MV-4-11 (cell line): ENCODE measurements at places on chromosomes 2 and 18.

GRCh38 chr18:78716581-78716980 lies 263.0 kb upstream of the SALL3 start:
- DNase-seq: no peak

- no peak for DNase-seq
These were observed 124.2 kb upstream of the EPB41L5 start for GRCh38 chr2:119888680-119889079.

- DNase-seq: no peak
These were observed 15.1 kb downstream of the USP40 start for GRCh38 chr2:233551491-233551890.

GRCh38 chr2:232789082-232789481 lies 12.7 kb upstream of the KCNJ13 start:
- no peak for DNase-seq

- DNase-seq: no peak
These were observed 900.5 kb upstream of the CRIM1 start for GRCh38 chr2:35454966-35455638.

DNA sequence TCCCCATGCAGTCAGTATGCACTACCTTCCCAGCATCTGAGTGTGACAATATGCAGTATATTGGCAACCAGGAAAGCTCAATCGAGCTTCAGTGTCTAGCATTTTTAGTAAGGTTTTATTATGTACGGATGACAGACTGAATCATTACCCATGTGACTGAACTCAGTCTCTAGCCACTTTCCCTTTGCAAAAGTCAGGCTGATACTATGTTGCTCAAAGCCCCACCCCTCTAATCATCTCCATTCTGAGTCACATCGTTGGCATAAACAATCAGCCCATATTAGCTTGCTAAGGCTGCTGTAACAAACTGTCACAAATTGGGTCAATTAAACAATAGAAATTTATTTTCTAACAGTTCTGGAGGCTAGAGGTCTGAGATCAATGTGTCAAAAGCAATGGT lies 25.8 kb upstream of the SRD5A2 start:
- no peak for DNase-seq

DNA sequence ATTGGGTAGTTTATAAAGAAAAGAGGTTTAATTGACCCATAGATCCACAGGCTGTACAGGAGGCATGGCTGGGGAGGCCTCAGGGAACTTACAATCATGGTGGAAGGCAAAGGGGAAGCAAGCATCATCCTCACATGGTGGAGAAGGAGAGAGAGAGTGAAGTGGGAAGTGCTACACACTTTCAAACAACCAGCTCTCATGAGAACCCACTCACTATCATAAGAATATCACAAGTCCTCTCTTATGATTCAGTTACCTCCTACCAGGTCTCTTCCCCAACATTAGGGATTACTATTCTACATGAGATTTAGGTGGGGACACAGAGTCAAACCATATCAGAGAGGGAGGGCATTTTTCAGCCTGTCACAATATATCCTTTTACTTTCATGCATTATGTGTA lies 22.7 kb upstream of the DOCK10 start:
- no peak for DNase-seq

- no peak for DNase-seq
These were observed 921.0 kb upstream of the SLC39A10 start for GRCh38 chr2:194735837-194736542.

- peak; percentile 43 for DNase-seq
These were observed 3.7 kb downstream of the TNS1 start for GRCh38 chr2:217998926-217999594.

- no peak for DNase-seq
These were observed 114.7 kb downstream of the DNAH6 start for GRCh38 chr2:84631047-84631446.

GRCh38 chr18:67731851-67732250 lies 215.3 kb upstream of the DSEL start:
- DNase-seq: no peak

DNA sequence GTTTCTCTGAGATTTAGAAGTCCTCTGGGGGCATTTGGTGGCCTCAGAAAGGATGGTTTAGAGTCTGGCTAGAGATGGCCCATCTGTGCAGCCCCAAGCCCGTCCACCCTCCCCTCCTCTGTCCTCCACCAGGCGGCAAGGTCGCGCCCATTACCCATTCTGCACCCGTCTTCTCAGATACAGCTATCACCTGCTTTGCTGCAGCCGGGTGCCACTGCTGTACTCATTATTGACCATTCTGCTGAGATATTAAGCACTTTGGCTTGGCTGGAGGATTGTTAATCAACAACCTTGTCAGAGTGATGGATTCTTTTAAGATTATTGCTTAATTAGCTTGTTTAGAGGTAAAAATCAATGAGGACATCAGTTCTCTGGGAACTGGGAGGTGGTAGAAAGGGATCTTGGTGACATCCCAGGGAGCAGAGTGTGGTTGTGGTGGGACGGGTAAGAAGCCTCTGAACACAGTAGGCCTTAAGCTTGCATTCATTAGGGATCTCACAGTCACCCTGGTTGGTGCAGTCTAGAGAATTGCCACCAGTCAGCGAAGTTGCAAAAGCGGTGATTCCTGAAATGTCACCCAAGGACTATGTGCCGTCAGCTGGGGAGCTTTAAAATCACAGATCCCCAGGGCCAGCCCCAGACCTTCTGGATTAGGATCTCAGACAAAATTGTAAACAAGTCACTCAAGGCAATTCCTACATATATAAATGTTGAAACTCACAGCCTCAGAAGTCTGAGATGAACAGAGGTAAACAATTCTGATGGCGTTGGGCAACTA lies 90.9 kb downstream of the CAPN13 start:
- no peak for DNase-seq
